ENCODE measurements at places on chromosomes 6 and 20. TPM values are rescaled to one million over a fixed set of nuclear protein-coding genes. Genes with fewer than 3 reads are reported as not detected.

DDX39B gene
- 496 TPM for total RNA-seq

BTNL2 gene
- total RNA-seq, result not detected

KIAA0408 gene
- 3.5 TPM for total RNA-seq

GPR63 gene
- 0.80 TPM for total RNA-seq

HSPA1L gene
- 3.5 TPM for total RNA-seq

NKAPL gene
- not detected for total RNA-seq

- no peak for DNase-seq
Observed at GRCh38 chr6:26022132-26022472, 59.5 kb downstream of the TRIM38 start.

DNA sequence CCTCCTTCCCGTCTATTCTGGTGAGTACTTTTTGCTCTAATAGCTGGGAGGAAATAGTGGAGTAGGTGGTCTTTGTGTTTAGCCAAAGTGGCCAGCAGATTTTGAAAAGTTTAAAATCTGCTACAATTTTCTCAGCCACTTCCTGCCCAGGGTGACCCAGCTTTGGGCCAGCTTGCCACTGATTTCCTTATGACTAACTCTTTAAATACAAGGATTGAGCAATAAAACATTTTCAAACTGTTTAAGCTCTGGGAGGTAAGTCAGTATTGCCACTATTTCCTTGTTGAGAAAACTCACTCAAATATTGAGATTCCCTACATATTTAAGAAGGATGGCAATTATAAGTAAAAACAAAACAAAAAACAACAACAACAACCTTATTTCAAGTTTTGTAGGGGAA is 54.5 kb downstream of the TRMT11 start:
- no peak for DNase-seq

DNA sequence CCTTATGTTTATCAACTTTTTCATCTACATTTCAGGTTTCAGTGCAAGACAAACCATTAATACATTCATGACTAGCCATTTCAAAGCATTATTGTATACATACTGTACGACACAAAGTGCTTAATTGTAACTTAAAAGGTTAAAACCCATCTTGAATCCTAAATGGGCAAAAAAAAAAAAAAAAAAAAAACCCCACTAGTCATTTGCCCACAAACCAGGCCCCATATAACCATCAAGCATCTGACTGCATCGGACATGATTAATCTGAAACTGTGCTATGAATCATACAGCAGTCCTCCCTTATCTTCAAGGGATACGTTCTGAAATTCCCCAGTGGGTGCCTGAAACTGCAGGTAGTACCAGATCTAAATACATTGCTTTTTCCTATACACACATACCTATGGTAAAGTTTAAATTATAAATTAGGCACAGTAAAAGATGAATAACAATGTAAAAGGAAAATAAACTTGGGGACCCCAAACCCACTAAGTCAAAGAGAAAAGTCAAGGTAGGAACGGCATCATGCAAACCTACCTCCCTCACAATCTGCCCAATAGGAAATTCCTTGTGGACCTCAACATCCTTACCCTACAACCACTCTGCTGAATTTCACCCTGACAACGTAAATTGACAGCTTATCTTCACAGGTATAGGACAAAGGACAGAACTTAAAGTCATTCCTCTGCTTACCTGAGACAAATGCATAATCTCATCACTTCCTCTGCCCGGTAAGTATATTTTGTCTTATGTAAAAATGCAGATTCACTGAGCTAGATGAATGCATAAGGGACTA is 14.3 kb downstream of the B4GALT5 start:
- no peak for DNase-seq

- DNase-seq, result no peak
Observed at GRCh38 chr20:21096321-21097043, 9.7 kb downstream of the LINC00237 start.

DNA sequence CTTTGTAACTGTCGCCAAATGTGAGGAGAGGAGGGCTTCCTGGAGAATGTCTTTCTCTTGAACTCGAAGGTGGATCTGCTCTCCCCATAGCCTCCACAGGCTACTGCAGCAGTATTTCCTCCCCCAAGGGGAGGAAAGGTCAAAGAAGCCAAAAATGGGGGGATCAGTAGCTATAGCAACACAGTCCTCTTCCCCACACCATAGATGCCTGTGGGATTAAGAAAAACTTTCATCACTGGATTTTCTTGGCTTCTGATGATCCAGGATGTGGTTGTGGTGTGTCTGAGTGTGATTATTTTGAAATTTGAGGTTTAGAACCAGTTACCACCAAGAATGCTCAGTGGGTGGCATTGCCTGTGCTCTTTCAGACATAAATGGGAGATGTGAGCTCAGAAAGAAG is 140.1 kb upstream of the SPACA1 start:
- DNase-seq, result no peak

DNA sequence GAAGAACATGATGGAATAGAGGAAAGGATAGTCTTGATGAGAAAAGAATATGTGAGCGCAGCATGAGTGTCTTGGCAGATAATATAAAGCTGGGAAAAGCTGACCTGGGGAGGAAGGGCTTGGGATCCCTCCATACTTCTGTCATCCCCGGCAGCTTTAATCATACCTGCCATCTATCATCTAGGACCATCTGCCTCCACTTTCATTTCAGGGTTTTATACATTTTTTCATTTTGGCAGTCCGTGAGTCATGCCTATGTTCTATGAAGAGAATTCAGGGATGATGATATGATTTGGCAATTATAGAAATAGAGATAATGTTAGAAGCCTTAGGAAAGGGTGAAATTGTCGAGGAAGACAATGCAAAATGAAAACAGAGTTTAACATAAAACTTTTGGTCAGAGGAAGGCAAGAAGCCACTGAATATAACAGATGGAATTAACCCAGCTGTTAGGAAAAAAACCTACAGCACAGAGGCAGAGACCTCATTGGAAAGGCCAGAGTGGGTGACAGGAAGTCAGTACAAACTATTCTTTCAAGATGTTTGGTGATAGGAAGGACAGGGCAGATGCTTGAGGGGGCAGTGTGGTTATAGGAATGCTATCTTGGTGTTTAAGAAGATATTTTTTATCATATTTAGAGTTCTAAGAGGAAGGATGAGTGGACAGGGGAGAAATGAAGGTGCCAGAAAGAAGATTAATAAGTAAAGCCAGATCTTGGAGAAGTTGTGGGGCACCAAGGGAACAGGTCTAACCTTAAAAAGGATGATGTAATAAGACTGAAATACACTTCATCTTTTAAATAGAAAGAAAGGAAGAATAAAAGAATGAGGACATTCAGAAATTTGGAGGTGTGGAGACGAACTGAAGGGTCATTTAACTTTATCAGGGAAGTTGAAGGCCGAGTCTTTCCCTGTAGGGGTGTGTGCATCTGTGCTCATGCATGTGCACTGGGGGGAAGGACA is 37.8 kb downstream of the MARCKS start:
- no peak for DNase-seq

DNA sequence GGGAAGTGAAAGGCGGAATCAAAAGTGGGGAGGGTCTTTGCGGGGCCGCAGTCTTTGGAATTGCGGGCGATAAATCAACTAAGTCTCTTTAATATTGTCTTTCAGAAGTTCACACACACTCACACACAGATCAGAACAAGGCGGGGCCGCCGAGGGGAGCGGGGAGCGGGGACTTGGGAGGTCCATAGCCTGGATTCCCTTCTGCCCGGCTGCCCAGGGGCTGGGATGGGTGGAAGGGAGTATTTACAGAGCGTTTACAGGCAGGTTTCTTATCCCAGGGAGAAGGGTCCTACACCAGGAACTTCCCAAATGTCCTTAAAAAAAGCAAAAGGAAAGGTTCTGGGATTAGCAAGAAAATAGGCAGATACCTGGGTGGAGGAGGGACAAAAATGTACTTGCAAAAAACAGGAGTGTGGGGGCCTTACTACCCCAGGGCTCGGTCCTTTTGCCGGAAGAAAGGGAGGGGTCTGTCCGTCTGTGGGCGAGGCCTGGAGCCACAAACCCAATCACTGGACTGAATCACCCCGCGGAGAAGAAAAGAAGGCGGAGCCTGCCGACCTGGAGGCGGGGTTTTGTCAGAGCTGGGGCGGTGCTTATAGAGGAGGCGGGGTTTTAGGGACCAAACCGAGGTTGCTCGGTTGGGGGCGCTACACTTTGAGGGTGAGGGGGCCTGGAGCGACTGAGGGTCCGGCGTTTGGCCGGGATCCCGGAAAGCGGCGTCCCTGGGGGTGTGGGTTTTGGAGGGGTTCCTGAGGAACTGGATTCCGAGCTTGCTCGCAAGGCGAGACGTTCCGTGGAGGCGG is 3.2 kb downstream of the PRRT1 start:
- peak; percentile 47 for DNase-seq

GRCh38 chr6:117840541-117840983 is 66.5 kb upstream of the SLC35F1 start:
- DNase-seq, result no peak

DNA sequence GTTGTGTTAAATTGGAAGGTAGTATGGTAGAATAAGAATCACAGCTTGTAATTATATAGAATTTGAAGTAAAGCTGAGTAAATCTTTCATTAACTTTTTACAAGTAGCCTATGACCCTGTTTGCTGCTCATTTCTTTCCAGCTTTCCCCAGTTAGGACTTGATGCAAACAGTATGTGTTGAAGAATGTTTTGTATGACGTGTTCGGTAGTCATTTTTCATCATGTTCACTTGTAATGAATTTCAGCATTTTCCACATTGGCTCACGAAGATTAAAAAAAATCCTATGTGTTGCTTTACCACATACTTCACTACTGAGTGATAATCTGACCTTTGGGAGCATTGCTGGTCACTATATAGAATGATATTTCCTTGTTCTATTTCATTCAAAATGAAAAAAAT is 162.4 kb downstream of the CDKAL1 start:
- no peak for DNase-seq

DNA sequence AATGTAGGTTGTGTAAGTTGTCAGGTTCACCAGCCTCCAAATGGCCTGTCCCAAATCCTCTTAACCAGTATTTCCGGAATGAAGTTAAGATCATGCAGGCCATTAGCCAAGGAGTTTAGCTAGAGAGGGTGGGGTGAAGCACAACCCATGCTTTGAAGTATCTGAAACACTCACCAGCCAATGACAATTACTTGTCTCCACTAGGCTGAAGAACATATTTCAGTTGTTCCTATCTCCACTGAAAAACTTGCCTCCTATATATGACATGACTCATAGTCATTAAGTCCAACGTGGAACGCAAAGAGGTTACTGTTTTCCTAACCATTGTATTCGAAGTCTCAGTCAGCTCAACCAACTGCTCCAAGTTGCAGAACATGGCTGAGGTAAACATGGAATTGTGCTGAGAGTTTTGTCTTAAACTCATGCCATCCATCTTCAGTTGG is 37.4 kb upstream of the TNFAIP3 start:
- DNase-seq, result no peak

GRCh38 chr6:147046141-147046877 is 157.9 kb upstream of the STXBP5 start:
- DNase-seq, result no peak

- DNase-seq, result no peak
Observed at GRCh38 chr6:76453270-76453669, 380.8 kb upstream of the IMPG1 start.

DNA sequence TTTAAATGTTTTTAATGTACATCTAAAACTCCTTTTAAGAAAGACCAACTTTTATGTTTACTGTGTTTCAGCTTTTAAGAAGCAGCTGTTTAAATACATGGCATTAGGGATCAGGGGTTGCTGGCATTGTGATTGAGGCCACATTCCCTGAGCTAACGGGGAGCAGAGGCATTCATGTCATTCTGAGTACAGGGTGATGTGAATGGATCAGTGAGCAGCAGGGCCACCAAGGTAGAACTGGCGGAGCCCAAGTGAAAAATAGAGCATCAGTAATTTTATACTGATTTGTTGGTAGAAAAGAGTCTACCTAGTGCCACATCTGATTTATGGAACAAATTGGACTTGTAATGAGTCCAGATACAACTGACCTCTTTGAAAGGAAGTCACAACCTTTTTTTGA is 467.3 kb downstream of the ADGRB3 start:
- no peak for DNase-seq

- no peak for DNase-seq
Observed at GRCh38 chr6:21560249-21560648, 33.3 kb upstream of the SOX4 start.

DNA sequence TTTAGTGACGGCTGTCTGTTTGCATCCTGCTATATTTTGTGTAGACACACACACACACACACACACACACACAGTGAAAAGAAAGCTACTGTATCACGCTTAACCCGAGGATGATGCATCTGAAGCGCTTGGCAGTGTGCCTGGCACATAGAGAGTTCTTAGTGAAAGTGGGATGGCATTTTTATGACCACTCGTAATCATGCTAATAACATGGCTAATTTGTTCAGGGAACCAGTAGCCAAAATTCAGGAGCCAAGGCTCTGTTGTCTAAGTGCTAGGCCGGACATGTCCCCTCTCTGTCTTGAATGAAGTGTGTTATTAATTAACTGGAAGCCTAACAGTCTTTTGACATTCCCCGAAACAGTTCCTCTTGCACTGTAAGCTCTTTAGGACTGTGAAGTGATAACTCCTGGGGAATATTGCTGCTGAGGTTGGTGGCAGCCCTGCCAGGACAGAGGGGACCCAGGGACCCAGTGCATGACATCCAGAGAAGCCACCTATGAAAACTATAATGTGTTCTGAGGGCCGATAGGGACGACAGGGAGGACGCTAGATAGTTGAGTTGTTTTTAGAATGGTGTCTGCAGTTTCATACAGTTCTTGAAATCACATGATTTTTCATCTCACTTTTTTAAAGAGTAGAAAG is 45.0 kb upstream of the IRF4 start:
- DNase-seq, result no peak

GRCh38 chr20:7696311-7696710 is 243.9 kb downstream of the HAO1 start:
- no peak for DNase-seq

DNA sequence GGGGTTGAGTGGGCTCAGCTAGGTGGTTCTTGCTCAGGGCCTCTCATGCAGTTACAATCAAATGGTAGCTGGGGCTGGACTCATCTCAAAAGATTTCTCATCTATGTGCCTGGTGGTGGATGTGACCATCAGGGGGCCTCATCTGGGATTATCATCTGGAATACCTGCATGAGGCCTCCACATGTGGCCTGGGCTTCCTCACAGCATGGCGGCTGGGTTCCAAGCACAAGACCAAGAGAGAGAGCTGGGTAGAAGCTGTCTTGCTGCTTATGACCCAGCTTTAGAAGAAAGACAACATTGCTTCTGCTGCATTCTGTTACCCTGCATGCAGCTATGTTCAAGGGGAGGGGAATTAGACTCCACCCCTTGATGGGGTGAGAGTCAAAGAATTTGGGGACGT is 22.5 kb downstream of the ARHGAP40 start:
- no peak for DNase-seq

- no peak for DNase-seq
Observed at GRCh38 chr6:108806665-108807064, 41.6 kb upstream of the ARMC2 start.

DNA sequence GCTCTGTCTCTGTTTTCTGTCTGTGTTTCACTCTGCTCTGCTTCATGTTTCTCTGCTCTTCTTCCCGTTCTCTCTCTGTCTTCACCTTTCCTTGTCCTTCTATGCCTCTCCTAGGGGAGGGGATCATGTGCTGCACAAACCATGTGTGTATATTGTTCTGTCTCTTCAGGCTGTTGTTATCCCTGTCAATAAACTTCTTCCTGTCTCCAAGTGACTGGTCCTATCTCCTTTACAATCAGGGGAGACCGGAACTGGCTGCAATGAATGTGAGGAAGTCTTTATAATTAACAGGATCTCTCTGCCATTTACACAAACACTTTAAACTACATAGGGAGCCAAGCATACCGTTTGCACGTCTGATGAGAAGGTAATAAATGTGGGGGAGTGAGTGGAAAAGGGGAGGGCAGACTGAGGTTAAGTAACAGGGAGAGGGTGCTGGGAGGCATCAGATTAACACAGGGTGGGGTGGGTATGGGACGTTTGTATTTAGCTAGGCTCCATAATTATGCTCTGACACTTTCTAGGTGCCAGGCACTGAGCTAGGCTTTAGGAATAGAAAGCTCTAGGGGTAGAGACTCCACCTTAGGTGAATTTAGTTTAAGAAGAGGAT is 626.1 kb downstream of the DHX35 start:
- no peak for DNase-seq

All from T-helper 17 cell (primary cell).